G401 (cell line): ENCODE measurements at places on chromosomes 2 and 18.

DNA sequence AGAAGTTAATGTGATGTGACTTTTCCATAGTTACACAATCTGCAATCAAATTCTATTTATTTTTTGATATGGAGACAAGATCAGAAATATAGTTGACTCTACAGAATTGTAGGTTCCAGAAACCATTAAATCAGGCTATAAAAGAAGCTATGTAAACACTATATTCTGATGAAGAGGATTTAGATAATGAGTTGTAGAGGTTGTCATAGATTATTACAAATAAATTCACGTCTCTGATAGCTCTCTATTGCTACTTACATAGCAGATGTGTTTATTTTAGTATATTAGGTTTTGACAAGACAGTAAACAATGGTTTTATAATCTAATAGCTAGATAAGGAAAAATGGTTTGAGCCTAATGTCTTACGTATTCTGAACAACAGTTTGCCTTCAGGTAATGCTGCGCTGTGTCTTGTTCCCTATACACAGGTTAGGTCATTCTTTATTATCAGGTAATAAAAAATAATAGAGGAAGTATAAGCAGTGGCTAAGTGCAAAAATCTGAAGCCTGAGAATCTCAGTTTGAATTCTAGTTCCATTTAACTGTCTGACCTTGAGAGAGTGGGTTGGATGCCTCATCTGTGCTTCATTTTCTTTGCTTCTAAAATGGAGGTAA lies 93.4 kb downstream of the PPP1R1C start:
- DNase-seq, result no peak

GRCh38 chr2:220904015-220904414 lies 668.1 kb downstream of the EPHA4 start:
- no peak for DNase-seq

DNA sequence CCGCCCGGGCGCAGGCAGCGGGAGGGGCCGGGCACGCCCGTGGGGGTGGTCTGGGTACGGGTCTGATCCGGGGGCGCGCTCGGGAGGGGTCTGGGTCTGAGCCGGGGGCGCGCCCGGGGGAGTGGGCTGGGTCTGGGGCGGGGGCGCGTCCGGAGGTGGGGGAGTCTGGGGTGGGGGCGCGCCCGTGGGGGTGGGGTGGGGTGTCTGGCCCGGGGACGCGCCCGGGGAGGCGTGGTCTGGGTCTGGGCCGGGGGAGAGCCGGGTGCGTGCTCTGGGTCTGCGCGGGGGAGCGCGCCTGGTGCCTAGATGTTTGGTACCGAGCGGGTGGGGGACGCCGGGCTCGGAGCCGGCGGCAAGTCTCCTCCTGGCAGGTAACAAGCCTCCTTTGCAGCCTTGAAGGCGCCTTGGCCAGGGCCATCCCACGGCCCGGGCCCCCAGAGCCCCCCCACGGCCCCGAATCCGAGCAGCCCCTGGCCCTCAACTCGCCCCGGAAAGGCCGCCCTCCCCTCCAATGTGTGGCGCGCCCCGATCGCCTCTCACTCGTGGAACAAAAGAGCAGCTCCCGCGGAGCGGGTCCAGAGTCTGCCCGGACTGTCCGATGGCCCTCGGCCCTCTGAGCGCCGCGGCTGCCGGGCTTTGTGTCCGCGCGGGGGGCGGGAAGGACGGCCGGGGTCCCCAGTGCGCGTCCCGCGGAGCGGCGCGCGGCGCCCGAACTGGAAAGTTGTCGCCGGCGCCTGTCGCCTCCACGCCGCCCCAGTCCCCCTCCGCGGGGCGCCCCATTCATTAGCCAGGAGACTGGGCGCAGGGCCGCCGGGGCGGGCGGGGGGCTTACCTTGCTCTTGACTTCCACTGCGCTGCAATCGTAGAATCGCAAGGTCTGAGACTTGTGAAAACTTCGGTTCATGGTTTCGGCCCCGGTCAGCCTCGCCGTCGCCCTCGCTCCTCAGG lies 595 bp downstream of the PARD6G start:
- peak; percentile 15 for DNase-seq

- DNase-seq, result no peak
Observed at GRCh38 chr18:32362484-32362883, 108.2 kb downstream of the GAREM1 start.

- DNase-seq, result no peak
Observed at GRCh38 chr18:61677435-61677970, 215.3 kb downstream of the RNF152 start.

DNA sequence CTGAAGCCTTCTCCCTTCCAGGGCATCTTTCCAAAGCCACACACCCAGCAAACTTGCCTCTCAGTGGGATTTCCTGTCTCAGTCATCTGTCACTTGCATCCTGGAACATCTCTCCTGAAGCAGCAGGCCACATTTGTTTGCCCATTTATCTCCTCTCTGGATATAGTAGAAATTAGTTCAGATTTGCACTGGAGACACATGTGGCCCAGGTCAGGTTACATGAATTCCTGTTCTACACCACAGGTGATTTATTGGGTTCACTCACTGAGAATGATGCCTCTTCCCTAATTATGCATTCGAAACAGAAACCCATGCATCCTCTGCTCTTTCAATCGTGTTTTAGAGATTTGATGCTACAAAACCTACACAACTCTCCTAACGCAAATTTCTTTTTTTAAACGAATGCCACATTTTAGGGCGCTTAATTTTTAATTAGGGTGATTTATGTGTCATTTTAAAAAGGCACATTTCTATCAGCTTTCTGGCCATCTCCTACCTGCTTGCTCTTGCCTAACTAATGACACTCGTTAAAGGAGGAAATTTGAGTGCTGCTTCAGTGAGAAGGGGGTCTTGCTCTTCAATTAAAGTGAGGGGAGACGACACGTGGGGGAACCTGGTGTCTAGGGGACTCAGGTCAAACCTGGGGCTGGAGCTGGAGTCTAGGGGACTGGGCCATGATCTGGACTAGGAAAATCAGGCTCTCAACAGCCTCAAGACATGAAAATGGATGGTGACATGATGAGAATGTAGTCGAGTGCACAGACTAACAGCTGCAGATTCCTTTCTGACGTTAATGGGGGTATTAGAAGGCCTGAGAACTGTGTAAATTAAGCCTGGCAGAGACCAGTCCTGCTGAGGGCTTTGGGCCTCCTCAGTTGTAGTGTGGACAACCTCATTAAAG lies 221.4 kb downstream of the CLIP4 start:
- DNase-seq, result peak; percentile 25

GRCh38 chr2:234060236-234060635 lies 9.7 kb downstream of the SPP2 start:
- no peak for DNase-seq

GRCh38 chr2:210460322-210461227 lies 16.0 kb downstream of the LANCL1 start:
- DNase-seq, result no peak

- no peak for DNase-seq
Observed at GRCh38 chr2:150585221-150585971, 97.9 kb upstream of the RND3 start.

GRCh38 chr18:70197026-70197425 lies 8.5 kb downstream of the RTTN start:
- DNase-seq, result no peak

GRCh38 chr2:29817801-29818680 lies 103.3 kb downstream of the ALK start:
- DNase-seq, result peak; percentile 37

DNA sequence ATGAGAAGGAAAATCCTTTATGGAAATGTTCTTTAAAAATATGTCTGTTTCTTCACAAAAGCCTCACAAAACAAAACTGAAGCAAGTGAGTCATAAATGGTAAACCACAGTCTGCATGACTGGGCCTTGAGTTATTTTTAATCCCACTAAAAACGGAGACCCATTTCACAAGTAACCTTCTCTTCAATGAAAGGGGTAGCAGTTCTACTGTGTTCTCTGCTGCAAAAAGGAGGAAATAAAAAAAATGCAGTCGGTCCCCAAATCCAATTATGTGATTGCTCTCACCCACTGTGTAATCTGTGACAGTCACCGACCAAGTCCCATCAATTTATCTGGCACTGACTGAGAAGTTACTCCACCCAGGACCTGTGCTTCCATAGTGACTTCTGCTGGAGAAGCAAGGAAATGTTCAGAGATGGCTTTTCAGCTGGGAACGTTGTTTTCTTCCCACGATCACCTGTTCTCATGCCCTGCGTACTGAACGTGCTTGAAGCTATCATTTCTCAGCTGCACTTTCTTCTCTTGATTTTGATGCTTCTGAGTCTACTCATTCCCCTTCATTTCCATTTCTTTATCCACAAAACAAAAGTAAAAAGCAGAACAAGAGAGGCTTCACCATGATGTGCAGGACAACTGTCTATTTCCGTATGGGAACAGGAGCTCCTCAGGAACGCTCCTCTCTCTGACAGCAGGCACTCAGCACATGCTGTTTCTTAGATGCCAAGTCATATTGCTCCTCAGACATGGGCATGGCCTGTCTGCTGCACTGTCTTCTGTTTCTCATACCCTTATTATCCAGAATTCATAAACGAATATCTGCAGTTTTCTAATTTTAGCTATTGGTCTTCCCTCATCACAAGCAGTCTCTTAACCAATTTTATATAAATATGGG lies 80.0 kb upstream of the TMEM200C start:
- no peak for DNase-seq

DNA sequence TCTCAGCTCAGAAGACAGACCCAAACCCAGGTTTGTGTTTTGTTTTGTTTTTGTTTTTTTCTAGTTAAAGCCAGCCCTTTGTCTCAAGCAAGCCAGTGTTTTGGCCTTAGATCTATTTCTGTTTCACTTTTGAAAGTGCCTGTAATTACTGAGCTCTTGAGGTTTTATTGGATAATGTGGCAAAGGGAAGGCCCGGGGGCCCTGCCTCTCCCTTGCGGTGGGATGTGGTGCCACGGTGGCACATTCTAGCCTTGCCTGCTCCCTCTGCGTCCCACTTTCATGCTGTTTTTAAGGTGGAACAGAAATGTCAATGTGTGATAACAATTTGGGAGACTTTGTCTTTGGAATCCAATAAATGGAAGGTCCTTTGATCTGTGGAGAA lies 2.5 kb downstream of the HPCAL1 start:
- DNase-seq, result peak; percentile 35

DNA sequence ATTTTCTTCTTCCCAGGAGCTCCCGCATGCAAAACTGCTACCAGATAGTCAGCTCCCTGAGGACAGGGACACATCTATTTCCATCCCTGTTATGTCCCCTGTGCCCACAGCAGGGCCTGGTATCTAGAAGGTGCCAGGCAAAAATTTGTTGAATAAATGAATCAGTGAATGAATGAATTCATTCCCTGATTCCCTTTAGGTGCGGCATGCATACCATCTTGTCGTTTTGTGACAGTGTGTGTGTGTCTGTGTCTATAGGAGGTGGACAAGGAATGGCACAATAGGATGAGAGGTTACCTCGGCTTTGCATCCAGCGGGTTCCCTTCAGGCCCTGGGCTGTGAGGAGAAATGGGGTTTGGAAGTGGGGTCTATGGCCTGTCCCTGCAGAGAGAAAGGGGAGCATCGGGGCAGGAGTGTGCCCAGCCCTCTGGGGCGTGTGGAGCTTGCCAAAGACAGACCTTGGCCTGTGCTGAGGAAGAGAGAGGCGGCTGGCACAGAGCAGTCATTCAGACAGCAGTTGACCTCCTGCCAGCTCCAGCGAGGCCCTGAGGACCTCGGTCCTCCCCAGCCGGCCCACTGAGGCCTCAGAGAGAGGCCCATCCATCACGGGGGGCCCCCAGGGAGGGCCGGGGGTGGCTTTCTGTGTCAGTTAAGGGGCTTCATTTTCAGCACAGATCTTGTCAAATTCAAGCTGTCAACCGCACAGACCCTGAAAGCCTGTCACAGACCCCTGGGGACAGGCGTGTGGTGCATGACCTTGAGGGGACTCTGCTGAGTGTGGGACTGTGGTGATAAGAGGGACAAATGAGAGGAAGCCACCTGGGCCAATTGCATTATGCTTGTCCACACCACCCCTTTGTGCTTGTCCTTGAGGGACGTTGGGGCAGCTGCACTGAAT lies 125.9 kb upstream of the CXCR4 start:
- DNase-seq, result no peak

- DNase-seq, result no peak
Observed at GRCh38 chr18:49669403-49669802, 107.5 kb downstream of the LIPG start.

- peak; percentile 60 for DNase-seq
Observed at GRCh38 chr18:48590678-48591077, 51.8 kb downstream of the CTIF start.

DNA sequence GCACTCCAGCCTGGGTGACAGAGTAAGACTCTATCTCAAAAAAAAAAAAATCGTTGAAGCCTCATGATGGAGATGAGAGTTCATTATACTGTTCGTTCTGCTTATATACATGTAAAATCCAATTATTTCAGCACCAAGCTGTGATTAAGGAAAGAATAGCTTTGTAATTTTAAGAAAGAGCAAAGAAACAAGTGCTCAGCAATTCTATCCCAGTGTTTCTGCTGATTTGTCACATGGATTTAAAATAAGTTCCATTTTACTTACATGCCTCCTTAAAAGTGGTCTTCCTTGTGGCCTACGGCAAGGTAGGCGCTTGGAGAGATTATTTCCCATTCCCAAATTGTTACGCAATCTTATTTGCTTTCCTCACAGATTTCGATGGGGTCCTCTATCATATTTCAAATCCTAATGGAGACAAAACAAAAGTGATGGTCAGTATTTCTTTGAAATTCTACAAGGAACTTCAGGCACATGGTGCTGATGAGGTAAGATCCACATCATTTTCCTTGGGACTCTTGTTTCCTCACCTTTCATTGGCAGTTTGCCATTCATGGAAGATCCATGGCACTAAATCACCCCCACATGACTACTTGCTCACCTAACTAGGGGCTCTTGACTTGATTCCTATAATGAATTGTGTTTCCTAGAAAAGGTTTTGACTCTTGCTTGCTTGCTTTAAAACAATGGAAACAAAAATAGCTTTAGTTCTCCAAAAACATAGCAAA lies 11.5 kb downstream of the ARPC2 start:
- DNase-seq, result no peak

GRCh38 chr2:41836948-41837347 lies 210.9 kb upstream of the PKDCC start:
- DNase-seq, result no peak

GRCh38 chr2:165240916-165241315 lies 1.7 kb downstream of the SCN2A start:
- DNase-seq, result peak; percentile 61

- DNase-seq, result no peak
Observed at GRCh38 chr2:86617153-86617552, 6.5 kb downstream of the RNF103 start.

GRCh38 chr2:56812432-56812831 lies 628.6 kb downstream of the CCDC85A start:
- DNase-seq, result no peak

- no peak for DNase-seq
Observed at GRCh38 chr2:172038604-172039003, 38.9 kb downstream of the METAP1D start.
